ENCODE measurements at places on chromosomes 6 and 20.

GRCh38 chr20:57881466-57882385 lies 171.9 kb upstream of the PMEPA1 start:
- DNase-seq, result peak; percentile 42

DNA sequence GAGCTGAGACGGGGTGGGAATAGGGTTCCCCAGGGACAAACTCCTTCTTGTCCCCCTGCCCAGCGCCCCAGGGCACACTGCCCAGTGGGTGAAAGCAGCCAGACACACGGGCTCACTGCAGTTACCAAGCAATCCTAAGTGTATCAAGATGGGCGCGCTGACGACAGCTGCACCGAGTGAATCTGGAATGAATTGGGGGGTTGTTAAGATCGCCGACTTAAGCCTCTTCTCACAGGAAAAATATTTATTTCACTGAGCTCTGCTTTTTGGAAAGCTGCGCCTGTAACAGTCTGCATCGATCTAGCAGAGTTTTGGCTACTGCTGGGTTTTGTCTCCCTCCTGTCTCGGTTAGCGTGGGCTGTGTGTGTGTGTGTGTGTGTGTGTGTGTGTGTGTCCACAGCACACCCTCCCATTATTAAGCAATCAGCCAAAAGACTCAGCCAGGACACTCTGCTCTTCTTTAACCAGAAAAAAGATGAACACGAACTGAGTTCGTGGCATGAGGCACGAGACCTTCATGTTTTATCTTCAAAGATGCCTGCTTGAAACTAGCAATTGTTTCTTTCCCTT lies 35.9 kb downstream of the RIPOR3 start:
- no peak for DNase-seq

GRCh38 chr6:22237526-22237925 lies 59.3 kb downstream of the PRL start:
- DNase-seq, result no peak

GRCh38 chr6:150606647-150607328 lies 7.1 kb downstream of the PLEKHG1 start:
- DNase-seq, result no peak

DNA sequence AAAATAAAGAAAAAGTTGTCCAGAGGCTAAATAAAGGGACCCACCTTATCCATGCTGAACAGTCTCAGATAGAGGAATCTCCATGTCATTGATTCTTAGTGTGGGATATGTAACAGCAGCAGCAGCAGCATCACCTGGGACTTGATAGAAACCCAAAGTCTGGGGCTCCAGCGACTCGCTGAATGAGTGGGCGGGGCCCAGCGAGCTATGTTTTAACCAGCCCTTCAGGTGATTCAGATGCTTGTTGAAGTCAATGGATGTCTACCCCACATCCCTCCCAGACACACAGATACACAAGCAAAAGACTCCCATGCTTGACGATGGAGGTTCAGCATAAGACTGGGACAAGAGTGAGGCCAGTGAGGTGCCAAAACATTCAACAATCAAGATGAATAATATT lies 298.6 kb downstream of the UBE3D start:
- no peak for DNase-seq

GRCh38 chr6:100719883-100720682 lies 161.0 kb downstream of the ASCC3 start:
- no peak for DNase-seq

DNA sequence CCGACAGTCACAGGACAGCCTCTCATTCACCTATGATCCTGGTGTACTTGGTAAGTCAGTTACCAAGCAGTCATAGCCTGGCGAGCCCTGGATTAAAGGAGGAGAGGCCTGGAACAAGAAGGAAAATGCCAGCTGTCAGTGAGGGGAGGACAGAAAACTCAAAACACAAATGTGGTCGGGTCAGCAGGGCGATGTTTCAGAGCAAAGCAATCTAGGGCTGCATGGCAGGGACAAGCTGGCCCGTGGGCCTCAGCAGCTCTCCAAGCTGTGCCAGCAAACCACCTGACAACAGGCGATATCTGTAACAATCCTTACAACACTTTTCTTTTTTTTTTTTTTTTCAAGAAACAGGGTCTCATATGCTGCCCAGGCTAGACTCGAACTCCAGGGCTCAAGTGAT lies 40.3 kb downstream of the MGME1 start:
- DNase-seq, result no peak

- no peak for DNase-seq
Observed at GRCh38 chr20:31801508-31801907, 17.6 kb upstream of the MYLK2 start.

GRCh38 chr6:52545406-52546119 lies 31.3 kb downstream of the TRAM2 start:
- DNase-seq, result no peak

GRCh38 chr6:25103603-25104002 lies 167.8 kb upstream of the RIPOR2 start:
- no peak for DNase-seq

DNA sequence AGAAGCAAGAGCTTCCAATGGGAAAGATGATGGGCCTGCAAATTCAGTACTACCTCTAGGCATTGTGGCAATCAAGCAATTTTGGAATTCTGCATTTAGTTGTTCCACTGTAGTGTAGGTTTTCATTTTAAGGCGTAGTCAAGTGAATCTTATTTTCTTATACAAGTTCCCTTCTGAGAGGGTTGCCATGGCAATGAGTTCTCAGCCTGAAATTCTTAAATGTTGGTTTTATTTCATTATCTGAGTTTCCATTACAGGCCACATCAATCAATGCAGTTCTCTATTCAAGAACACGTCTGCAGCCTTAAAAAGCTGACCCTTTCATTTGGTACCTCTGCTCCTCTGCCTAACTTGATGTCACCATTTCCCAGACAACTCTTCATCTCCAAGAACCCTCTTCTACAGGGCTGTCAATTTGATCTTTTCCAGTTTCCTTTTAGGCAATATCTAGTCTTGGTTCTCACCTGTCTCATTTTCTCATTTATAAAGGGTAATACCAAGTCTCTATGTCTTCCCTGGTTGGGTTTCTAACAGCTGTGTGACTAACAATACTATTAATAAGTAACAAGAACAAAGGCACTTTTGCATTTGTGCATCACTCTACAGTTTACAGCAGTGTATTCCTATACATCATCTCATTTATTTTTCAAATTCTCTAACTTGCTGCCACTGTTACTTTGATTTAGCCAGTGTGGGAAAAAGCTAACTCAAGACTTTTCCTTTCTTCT lies 898.2 kb upstream of the FLRT3 start:
- DNase-seq, result no peak

GRCh38 chr6:25971187-25971821 lies 8.7 kb downstream of the TRIM38 start:
- no peak for DNase-seq

DNA sequence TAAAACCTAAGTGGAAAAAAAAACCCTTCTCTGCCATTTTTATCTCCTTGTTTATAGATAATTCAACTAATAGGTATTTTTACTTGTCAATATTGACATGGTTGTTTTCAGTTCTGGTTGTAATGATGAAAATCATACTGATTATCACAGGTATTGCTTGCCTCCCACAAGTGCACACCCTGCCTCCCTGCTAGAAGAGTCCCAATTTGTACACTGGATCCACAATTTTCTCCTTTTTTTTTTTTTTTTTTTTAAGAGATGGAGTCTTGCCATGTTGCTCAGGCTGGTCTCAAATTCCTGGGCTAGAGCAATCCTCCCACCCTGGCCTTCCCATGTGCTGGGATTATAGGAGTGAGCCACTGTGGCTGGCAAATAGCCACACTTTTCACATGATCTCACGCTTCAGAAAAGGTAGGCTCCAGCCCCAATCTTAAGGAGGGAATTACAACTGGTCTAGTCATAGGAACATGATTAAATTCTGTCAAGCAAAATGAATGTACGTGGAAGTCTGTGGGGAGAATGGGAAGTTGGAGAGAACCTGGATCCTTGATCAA lies 12.3 kb downstream of the DYNLT2 start:
- no peak for DNase-seq

GRCh38 chr6:41043151-41043550 lies 884 bp downstream of the TSPO2 start:
- no peak for DNase-seq

DNA sequence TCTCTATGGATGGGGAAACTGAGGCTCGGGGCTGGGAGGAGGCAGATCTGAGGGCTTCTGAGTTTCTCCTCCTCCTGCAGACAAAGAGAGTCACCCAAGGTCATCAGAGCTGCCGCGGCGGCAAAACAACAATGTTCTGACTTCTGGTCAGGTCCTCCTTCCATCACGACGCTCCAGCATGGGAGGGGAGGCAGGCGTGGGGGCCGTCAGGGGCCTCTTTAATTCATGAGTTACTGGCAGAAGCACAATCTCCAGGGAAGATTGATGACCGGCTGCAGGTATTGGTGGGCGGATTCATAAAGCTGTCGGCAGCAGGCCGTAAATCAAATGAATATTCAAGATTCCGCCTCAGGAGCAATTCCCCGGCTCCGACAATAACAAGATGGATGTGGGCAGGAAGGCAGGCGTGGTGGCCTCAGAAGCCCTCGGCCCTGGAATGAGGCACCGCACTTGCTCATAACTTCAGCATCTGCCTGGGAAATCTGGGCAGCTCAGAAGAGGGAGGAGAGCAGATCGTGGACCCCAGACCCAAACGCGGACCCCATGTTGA lies 19.1 kb downstream of the PCK1 start:
- DNase-seq, result no peak

- peak; percentile 67 for DNase-seq
Observed at GRCh38 chr6:28488916-28489365, 26.7 kb downstream of the GPX6 start.

DNA sequence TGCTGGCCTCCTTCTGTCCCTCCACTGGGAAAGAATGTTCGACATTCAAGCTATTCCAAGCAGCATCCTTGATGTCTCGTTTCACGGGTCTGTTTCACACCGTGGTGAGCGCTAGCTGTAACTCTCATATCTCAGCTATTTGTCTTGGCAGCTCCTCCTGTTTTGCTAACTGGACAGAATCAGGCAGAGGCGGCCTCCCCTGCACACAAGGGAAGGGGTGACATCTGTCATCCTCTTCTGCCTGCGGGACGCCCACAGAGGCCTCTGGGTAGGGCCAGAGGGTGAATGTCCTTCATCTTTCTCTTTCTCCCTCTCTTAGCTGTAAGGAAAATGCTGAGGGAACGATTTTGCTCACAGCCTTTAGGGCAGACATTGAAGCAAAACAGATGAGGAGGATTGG lies 232.8 kb upstream of the GMDS start:
- DNase-seq, result no peak

- DNase-seq, result no peak
Observed at GRCh38 chr6:119283979-119284545, 65.5 kb downstream of the MAN1A1 start.

- peak; percentile 89 for DNase-seq
Observed at GRCh38 chr20:2742934-2743559, 50.5 kb downstream of the EBF4 start.

DNA sequence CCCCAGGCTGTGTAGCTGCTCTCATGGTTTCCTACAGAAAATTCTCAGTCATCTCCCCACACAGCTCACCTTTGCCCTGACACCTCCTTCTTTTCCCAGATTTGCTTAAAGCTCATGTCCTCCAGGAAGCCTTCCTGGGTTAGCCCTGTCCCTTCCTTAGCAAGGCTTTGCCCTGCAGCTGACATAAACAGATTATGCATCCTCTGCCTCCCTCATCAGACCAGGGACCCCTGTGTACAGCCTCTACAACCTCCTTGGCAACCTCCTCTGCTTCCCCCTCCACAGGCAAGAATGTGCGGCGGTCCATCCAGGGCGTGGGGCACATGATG lies 39.8 kb downstream of the UQCC2 start:
- no peak for DNase-seq

- no peak for DNase-seq
Observed at GRCh38 chr6:11298651-11299420, 66.4 kb upstream of the NEDD9 start.

DNA sequence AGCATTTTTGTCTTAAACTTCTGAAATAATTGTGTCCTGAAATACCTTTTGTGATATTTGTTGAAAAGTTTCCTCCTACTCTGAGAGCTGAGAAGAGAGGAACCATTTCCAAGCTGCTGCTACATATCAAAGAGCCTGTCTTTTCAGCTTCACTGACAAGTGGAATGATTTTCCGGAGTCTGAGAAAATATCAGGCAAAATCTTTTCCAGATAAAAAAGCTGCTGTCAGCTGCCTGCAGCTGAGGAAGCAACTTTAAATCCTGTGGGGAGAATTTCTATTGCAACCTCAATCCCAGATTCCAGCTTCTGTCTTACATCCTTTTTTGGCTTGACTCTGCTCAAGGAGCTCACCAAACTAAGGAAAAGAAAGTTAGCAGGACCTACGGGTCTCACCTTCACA lies 904.3 kb downstream of the PHF3 start:
- no peak for DNase-seq

DNA sequence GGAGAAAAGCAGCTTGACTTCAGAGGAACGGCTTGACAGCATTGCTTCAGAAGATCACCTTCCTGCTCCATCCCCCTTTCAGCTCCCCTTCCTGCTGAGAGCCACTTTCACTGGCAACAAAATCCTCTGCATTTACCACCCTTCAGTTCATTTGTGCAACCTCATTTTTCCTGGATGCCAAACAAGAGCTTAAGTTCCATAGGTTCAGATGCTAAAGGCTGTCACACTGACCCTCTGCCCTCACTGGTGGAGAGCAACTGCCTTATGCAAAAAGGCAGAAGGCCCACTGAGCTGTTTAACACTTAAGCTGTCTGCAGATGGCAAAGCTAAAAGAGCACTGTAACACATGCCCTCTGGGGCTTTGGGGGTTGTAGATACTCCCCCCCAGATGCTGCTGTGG lies 131.2 kb upstream of the SPACA1 start:
- DNase-seq, result no peak

Measured in activated CD8-positive, alpha-beta memory T cell treated with anti-CD3 and anti-CD28 coated beads for 24 hours (primary cell).